ENCODE measurements at places on chromosomes 3 and 15. TPM values are rescaled to one million over a fixed set of nuclear protein-coding genes. Genes with fewer than 3 reads are reported as not detected.

Gene CTXN2
- not detected for total RNA-seq

Gene GPR149
- total RNA-seq, result not detected

GRCh38 chr3:188348435-188349244 is 194.7 kb downstream of the LPP start:
- no peak for DNase-seq

Gene GRK7
- total RNA-seq, result 0.15 TPM

DNA sequence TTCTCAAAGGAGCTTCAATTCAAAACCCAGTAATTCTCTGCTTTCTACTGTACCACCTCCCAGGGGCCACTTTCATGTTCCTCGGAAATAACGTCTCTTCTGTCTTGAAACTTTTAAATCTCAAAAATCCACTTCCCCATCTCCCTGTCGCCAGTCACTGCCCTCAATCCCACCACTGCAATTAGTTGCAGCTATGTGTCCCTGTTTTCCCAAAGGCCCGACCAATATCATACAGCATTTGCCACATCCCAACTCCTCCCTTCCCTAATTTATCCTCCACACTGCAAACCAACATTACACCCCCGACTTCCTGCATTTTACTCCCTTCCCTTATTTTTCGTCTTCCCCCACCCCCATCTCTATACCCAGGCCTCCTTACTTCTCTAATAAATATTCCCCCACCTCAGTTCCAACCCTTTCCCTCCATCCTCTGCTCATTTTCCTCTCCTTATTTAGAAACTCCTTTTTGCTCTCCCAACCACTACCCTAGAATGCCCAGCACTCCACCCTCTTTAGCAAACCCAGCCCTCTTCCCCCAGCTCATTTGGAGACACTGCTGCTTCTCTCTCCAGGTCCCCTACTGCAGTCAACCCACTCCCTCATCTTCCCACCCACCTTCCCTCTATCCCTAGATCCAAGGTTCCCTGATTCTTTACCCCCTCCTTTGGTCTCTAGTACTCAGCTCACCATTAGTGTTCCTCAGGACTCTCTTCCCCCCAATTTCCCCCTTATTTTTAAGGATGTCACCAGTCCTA is 1.1 kb downstream of the NPTN start:
- no peak for DNase-seq

DNA sequence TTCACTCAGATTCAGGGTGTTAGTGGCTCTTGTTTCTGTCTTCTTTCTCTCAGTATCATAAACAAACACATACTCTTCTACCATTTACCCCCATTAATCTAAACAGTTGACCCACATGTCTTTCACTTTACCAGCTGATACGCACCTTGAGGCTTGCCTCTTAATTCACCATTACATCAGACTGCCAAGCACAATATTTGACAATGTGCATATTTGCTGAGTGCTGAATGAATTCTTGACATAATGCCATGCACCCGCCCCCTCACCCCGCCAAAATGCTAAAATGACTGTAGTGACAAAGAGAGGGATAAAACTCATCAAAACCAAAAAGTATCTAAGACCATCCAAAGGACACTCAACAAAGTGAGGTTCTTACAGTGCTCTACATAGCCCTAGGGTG is 57.4 kb downstream of the NGLY1 start:
- DNase-seq, result no peak

- no peak for DNase-seq
These were observed 6.9 kb upstream of the MST1R start for GRCh38 chr3:49910409-49911123.

GRCh38 chr3:138947495-138948121 is 591 bp downstream of the FOXL2NB start:
- no peak for DNase-seq

DNA sequence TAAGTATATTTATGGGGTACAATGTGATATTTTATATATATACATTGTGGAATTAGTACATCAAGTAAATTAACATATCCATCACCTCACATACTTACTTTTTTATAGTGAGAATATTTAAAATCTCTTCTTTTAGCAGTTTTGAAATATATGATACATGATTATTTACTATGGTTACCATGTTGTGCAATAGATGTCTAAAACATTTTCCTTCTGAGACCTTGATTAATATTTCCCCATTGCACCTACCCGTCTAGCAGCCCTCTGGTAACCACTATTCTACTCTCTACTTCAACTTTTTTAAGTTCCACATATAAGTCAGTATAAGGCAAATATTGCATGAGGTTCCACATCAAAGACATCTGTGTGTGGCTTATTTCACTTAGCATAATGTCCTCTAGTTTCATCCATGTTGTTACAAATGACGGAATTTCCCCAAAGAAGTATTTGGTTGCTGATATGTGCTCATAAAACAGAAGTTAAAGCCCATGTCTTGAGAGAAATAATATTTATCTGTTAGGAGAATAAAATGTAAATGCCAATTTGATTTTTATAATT is 29.6 kb upstream of the NFKBIZ start:
- DNase-seq, result no peak

GRCh38 chr3:179286331-179286730 is 35.4 kb upstream of the KCNMB3 start:
- DNase-seq, result no peak

- DNase-seq, result no peak
These were observed 44.6 kb upstream of the NEDD4 start for GRCh38 chr15:56038015-56038414.

Gene TM6SF1
- total RNA-seq, result 0.33 TPM

DNA sequence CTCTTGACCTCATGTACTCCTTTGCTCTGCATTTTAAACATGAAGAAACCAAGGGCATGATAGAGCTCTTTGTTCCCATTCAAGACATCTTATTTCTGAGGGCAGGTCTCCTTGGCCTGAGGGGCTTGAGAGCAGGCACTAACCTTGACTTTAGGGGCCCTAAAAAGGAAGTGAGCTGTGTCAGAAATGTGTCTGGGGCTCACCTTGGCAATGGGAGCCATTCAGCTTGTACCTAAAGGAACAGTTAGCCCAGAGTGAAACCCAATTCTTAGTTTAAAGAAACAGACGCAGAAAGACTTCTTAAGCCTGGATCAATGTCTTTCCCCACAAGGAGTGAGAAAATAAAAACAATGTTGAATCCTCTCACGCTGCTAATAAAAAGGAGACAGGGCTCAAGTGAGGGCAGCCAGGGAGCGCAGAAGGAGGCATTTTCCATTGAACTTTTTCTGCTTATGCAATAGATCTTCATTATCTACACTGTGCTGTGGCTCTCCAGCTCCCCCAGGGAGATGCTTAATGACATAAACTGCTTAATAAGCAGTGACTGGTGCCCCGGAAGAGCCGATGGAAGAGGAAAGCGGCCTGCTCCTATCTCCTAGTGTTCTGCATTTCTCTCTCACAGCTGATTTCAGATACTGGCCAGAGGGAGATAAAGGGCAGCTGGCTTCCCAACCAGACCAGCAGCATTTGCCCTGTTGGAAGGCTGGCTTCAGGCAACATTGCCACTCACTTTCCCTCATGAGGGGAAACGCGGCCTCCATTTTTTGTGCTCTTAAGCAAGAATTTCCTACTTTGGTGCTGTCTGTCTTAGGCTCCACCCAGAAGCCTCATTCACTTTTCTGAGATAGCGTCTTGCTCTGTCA is 152.0 kb downstream of the OPA1 start:
- no peak for DNase-seq
